Hematopoietic multipotent progenitor cell treated with erythropoietin and hydrocortisone succinate and interleukin-3 and kit ligand, for 4 days (in vitro differentiated cells): ENCODE measurements at places on chromosomes 6 and 20.

GRCh38 chr20:16007164-16007563 lies 566.1 kb downstream of the KIF16B start:
- no peak for DNase-seq

GRCh38 chr20:14208956-14209355 lies 128.5 kb downstream of the FLRT3 start:
- no peak for DNase-seq

GRCh38 chr6:4647414-4648365 lies 128.5 kb upstream of the CDYL start:
- DNase-seq: peak; percentile 62

- DNase-seq: peak; percentile 92
Observed at GRCh38 chr6:149895833-149896271, 2.1 kb downstream of the RAET1E start.

DNA sequence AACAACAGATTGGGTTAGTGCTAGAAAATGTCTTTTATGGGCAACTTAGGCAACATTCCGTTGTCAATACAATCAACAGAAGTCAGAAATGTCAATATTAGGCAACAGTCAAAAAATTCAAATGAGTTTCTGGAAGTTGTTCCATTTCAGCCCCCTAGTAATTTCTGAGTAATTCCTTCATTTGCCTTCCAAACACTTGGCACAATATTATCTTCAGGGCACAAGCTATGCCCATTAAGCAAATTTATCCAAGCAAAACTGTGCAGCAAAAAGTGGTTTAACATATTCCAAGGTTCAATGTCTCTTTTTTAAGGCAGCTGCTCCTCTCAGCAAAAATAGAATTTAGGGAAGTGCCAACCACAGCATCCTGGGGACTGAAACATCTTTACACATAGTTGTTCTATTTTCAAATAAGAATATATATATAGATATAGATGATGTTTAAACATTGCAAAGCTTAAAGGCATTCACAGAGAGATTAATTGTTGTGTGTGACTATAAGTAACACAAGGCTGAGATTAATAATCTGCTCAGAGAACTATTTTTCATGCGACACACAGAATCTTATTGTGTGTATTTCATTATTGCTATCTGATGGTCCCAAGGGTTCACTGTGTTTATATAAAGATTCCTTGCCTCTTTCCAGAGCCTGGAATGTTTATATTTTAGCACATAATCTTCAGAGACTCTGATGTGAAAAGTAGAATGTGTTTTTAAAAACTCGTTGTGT lies 75.2 kb upstream of the ADTRP start:
- peak; percentile 47 for DNase-seq

- DNase-seq: no peak
Observed at GRCh38 chr20:56755201-56755600, 126.1 kb downstream of the TFAP2C start.

- DNase-seq: no peak
Observed at GRCh38 chr6:157868835-157869234, 45.8 kb downstream of the SNX9 start.

- DNase-seq: peak; percentile 93
Observed at GRCh38 chr6:167056370-167056769, 57.2 kb downstream of the CEP43 start.

- DNase-seq: no peak
Observed at GRCh38 chr6:156905801-156906200, 128.6 kb downstream of the ARID1B start.

GRCh38 chr6:20838113-20838512 lies 303.9 kb downstream of the CDKAL1 start:
- no peak for DNase-seq

- DNase-seq: peak; percentile 60
Observed at GRCh38 chr6:41367700-41368099, 32.3 kb downstream of the NCR2 start.

DNA sequence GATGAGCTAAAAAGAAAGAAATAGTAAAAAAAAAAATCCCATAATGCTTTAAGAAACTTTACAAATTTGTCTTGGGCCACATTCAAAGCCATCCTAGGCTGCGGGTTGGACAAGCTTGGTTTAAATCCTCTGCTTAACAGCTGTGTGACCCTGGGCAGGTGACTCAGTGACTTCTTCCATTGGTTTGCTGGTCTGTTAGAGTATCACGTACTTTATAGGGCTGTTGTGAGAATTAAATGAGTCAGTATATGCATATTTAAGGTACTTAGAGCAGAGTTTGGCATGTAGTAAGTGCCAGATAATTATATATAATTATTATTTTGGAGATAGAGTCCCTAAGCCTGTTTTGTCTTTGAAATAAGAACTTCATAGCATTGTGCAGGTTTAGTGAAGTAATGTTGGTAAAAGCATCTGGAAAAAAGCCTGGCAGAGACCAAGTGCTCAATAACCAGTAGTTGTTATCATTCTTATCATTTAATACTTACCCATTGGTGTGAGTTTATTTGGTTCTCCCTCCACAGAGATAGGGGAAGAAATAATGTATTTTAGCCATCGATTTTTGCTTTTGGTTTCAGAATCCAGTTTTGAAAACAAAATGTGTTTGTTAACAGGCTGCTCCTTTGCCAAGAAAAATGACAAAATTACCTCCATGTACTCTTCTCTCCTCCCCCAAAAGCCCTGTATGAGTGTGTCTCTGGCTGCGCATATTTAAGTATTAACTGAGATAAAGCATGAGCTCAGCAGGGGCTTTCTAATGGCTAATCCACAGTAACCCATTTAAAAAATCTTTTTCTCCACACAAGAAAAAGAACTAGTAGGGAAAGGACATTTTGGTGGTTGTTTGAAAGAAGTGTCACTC lies 67.2 kb downstream of the FOXO3 start:
- DNase-seq: no peak

DNA sequence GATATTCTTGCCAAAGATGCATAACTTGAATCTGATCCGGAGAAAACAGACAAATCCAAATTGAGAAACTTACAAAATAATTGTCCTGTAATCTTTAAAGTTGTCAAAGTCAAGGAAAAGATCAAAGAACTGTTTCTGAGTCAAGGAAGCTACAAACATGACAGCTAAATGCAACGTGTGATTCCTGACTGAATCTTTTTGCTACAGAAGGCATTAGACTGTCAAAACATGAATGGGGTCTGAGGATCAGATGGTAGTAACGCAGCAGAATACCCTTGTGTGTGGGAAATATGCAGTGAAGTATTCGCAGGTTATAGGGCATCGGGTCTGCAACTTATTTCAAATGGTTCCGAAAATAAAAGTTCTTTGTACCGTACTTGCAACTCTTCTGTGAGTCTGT lies 86.2 kb downstream of the MDGA1 start:
- no peak for DNase-seq
